Activated T-helper 2 cell treated with anti-CD3 and anti-CD28 coated beads, Interferon-gamma antibody, Interleukin-2, Interleukin-4, amounts not matched to agents 10 μg/mL and 5 μg/mL and 100 μg/mL, durations not matched to agents 14 hours and 24 hours and 36 hours (primary cell): ENCODE measurements at places on chromosomes 2 and 18.

GRCh38 chr2:120675460-120676130 is 60.1 kb upstream of the GLI2 start:
- peaks cover 7% of the 10 kb centered on the region for H3K27me3 ChIP-seq
- H3K36me3 ChIP-seq = no peaks in the 10 kb centered on the region
- DNase-seq = peak; percentile 18
- H3K4me1 ChIP-seq = no peaks in the 10 kb centered on the region
- H3K27ac ChIP-seq = no peak overlapping the region

DNA sequence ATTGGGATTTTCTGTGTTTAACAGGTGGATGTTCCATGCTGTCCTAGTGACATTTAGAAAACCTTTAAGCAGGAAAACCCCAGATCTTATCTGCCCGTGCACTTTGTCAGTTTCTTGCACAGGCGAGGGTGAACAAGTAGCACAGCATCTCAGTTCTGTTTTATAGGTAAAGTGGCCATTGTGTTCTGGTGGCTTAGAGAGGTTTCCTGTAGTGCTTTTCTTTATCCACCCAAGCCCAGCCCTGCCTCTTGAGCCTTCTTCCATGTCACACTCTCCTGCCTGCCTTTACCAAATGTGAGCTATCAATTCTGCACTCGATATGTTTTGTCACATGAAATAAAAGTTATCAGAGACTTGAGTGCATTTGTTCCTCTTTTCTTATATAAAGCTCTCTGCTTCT is 135.3 kb upstream of the NOSTRIN start:
- no peak overlapping the region for H3K27ac ChIP-seq
- H3K27me3 ChIP-seq = no peaks in the 10 kb centered on the region
- H3K4me3 ChIP-seq = no peak overlapping the region
- peaks cover 32% of the 10 kb centered on the region for H3K4me1 ChIP-seq
- peaks cover 3% of the 10 kb centered on the region for H3K36me3 ChIP-seq
- DNase-seq = no peak

- peaks cover 16% of the 10 kb centered on the region for H3K27me3 ChIP-seq
- no peak overlapping the region for H3K4me3 ChIP-seq
- DNase-seq = no peak
- H3K27ac ChIP-seq = no peak overlapping the region
- no peaks in the 10 kb centered on the region for H3K36me3 ChIP-seq
- no peaks in the 10 kb centered on the region for H3K4me1 ChIP-seq
Measured at GRCh38 chr18:26440644-26441043, 107.7 kb downstream of the KCTD1 start.

- no peak overlapping the region for H3K4me3 ChIP-seq
- H3K36me3 ChIP-seq = no peaks in the 10 kb centered on the region
- H3K27me3 ChIP-seq = no peaks in the 10 kb centered on the region
- H3K27ac ChIP-seq = no peak overlapping the region
- no peaks in the 10 kb centered on the region for H3K4me1 ChIP-seq
Measured at GRCh38 chr2:14720319-14720718, 87.8 kb downstream of the LRATD1 start.

DNA sequence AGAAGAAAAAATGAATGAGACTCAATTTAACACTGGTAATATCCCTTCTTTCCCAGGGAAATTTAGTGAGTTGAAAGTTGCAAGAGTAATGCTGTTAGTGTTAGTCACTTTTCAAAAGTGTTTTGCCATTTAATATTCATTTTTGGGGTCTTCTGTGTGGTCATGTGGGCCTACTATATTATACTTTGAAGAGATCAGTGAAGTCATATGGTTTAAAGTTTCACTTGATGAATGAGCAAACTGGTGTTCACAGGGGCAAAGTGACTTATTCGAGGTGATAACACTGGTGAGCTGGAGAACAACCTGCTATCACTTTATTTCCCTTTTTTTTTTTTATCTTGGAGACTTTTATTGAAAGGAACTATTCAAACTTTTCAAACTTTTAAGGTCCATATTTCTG is 196.0 kb downstream of the PLCL1 start:
- DNase-seq = no peak
- H3K36me3 ChIP-seq = no peaks in the 10 kb centered on the region
- peaks cover 57% of the 10 kb centered on the region for H3K4me1 ChIP-seq
- H3K27me3 ChIP-seq = no peaks in the 10 kb centered on the region

DNA sequence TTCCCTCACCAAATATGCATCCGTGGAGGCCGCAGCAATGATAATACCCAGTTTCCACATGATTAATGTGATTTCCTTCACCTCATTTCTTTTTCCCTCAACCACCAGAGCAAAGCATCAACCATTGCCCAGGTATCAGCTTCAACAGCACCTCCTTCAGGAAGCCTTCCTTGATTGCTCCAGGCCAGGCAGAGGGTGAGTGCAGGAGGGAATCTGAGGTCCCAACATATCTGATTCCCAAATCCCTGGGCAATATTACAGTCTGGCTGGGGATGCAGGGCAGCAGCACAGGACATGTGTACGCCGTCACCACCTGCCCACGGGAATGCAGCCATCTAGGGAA is 142.4 kb upstream of the MYCN start:
- H3K4me1 ChIP-seq = no peaks in the 10 kb centered on the region
- H3K4me3 ChIP-seq = no peak overlapping the region
- no peak for DNase-seq
- H3K27ac ChIP-seq = no peak overlapping the region
- H3K27me3 ChIP-seq = no peaks in the 10 kb centered on the region

DNA sequence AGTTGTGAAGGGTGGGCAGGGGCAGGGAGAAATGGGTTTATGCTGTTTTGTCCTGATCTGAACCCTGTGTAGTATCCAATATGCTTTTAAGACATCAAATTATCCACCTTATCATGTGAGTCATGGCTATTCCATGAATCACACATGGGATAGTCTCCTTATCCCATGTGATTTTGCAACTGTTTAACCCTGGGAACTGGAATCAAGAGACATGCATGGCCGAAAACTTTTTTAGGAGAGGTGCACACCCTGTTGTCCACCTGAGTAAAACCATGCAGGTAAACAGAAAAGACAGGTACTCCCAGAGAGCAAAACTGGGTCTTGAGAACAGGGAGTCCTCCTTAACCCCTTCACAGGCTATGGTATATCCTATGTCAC is 490.6 kb upstream of the HS6ST1 start:
- no peak for DNase-seq
- no peaks in the 10 kb centered on the region for H3K4me1 ChIP-seq
- no peak overlapping the region for H3K27ac ChIP-seq
- H3K4me3 ChIP-seq = no peak overlapping the region

- DNase-seq = no peak
- peaks cover 23% of the 10 kb centered on the region for H3K4me1 ChIP-seq
- peaks cover 69% of the 10 kb centered on the region for H3K27me3 ChIP-seq
Measured at GRCh38 chr2:218883491-218884490, 3.1 kb downstream of the WNT10A start.

DNA sequence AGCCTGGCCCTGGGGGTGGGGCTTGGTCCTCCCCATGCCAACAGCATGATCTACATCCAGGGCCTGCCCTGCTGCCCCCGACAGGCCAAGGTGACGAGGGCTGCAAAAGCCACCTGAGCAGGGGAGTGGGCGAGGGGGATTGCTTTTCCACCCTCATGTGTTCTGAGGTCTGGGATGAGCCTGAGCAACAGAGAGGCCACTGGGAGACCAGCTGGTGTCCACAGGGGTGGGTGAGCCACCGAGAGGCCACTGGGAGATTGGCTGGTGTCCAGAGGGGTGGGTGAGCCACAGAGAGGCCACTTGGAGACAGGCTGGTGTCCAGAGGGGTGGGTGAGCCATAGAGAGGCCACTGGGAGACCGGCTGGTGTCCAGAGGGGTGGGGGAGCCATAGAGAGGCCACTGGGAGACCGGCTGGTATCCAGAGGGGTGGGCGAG is 147.4 kb upstream of the GPC1 start:
- no peak overlapping the region for H3K4me3 ChIP-seq
- H3K36me3 ChIP-seq = no peaks in the 10 kb centered on the region
- peaks cover 6% of the 10 kb centered on the region for H3K27me3 ChIP-seq
- H3K27ac ChIP-seq = no peak overlapping the region
- DNase-seq = no peak

DNA sequence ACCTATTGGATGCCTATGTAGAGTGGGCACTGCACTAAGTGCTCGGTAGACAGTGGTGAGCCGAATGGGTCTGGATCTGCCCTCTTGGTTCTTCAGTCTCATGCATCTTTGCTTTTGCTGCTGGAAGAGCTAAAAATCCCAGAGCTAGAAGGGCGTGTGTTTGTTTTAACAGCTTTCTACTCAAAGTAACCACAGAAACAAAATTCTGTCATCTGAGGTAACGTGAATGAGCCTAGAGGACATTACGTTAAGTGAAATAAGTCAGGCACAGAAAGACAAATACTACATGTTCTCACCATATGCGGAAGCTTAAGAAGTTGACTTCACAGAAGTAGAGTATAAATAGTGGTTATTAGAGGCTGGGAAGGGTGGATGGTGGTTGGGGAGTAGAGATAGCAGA is 119.8 kb downstream of the PLB1 start:
- no peaks in the 10 kb centered on the region for H3K27me3 ChIP-seq
- DNase-seq = no peak
- peaks cover under 1% of the 10 kb centered on the region for H3K36me3 ChIP-seq
- H3K4me1 ChIP-seq = peaks cover 48% of the 10 kb centered on the region

DNA sequence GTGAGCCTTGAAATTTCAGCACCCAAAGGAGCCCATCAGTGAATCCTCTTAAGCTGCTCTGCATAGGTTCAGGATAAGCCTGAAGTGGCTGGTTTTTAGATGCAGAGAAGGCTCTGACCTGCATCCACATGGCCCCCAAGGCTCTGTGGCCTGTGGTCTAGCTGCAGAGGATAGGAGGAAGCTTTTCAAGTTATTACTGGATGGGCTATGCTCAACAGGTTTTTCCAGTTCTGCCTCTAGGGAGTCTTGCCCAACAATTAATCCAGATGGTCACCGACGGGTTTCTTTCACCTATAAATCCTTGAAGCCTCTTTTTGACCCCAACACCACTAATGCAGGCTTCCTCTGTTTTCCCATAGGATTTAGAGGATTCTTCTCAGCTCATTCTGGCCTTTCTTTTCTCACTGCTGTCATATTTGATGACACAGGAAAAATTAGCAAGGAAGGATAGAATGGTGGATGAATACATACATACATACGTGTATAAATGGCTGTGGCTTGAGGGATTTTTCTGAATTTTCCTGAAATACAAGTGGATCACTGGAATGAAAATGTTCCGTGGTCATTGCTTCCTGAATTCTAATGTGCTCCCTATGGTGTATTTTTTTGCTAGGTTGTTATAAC is 52.2 kb upstream of the BCL2L11 start:
- H3K36me3 ChIP-seq = no peaks in the 10 kb centered on the region
- H3K4me3 ChIP-seq = no peak overlapping the region
- H3K27ac ChIP-seq = no peak overlapping the region
- peaks cover 14% of the 10 kb centered on the region for H3K4me1 ChIP-seq
- H3K27me3 ChIP-seq = peaks cover 43% of the 10 kb centered on the region

DNA sequence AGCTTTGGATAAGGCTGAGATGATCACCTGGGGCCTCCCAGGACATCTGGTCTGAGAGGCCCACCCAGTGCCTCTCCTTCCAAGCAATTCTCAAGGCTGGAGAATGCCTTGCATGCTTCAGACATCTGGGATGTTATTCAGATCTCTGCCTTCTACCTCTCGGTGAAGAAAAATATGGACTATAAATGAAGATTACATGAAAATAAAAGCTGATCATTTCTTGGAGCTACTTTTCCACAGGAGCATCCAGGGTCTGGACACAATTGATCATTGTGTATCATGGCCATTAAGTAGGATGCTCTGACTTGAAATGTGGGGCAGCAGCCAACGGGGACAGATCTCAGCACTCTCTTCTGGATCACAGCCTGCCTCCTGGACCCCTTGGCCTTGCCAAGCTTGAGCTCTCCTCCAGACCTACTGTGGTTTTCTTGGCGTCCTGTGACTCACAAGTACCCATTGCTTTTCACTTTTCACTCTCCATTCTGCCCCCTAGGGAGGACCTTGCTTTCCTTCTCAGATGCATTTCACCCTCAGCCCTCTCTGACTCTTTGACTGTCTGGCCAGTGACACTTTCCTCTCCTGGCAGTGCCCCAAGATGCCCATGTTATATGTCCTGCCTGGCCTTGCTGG is 203.1 kb downstream of the INSIG2 start:
- no peak overlapping the region for H3K27ac ChIP-seq
- no peaks in the 10 kb centered on the region for H3K36me3 ChIP-seq
- H3K27me3 ChIP-seq = peaks cover 14% of the 10 kb centered on the region
- no peaks in the 10 kb centered on the region for H3K4me1 ChIP-seq
- no peak for DNase-seq

GRCh38 chr2:238818561-238818960 is 29.3 kb upstream of the TWIST2 start:
- no peak overlapping the region for H3K4me3 ChIP-seq
- H3K27ac ChIP-seq = no peak overlapping the region
- no peaks in the 10 kb centered on the region for H3K4me1 ChIP-seq
- no peaks in the 10 kb centered on the region for H3K27me3 ChIP-seq

GRCh38 chr18:67386032-67386431 is 130.5 kb downstream of the DSEL start:
- no peaks in the 10 kb centered on the region for H3K27me3 ChIP-seq
- no peaks in the 10 kb centered on the region for H3K4me1 ChIP-seq
- no peaks in the 10 kb centered on the region for H3K36me3 ChIP-seq
- DNase-seq = no peak
- H3K27ac ChIP-seq = no peak overlapping the region
- H3K4me3 ChIP-seq = no peak overlapping the region

DNA sequence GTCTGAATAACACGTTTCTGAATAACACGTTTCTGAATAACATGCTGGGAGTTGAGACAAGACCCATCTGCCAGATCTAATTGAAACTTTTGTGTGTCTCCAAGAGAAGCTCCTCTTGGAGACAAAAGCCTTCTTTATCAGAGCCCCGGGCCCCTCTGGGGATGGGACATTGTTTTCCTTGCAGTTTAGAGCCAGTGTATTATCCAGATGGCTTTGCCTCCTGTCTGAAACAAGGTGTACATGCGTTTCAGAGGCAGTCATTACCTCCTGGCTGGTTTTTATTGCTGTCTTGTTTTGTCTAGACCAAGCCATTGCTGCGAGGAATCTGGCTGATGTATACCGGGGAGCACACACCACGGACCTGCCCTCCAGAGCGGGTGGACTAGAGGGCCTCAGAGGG is 7.8 kb downstream of the FOSL2 start:
- H3K27ac ChIP-seq = peak overlapping the region; percentile 53
- peaks cover 54% of the 10 kb centered on the region for H3K4me1 ChIP-seq
- H3K27me3 ChIP-seq = no peaks in the 10 kb centered on the region
- no peak overlapping the region for H3K4me3 ChIP-seq
- no peak for DNase-seq

- H3K36me3 ChIP-seq = no peaks in the 10 kb centered on the region
- no peak for DNase-seq
- H3K4me3 ChIP-seq = no peak overlapping the region
- H3K27me3 ChIP-seq = no peaks in the 10 kb centered on the region
Measured at GRCh38 chr2:195037045-195037444, 620.0 kb upstream of the SLC39A10 start.

- peaks cover 3% of the 10 kb centered on the region for H3K36me3 ChIP-seq
- no peak for DNase-seq
- H3K4me1 ChIP-seq = peaks cover 9% of the 10 kb centered on the region
- no peak overlapping the region for H3K27ac ChIP-seq
Measured at GRCh38 chr2:176173567-176174381, 14.7 kb upstream of the HOXD1 start.

DNA sequence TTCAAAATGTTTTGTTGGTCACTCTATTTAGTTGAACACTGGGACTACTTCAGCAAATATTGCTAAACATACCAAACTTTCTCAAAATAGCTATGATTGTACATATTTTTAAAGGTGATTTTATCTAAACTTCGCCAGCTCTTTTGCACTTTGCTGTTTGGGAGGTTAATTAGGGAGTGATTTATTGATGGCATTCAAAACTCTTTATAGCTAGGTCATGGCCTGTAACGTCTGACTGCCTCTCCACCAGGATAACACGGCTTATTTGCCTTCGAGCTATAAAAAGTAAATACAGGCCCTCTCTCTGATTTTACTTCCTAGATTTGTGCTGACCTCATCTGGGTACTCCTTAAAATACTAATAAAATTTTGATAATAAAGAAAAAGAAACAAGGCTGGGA is 931.9 kb downstream of the DCDC2C start:
- no peaks in the 10 kb centered on the region for H3K36me3 ChIP-seq
- no peak overlapping the region for H3K4me3 ChIP-seq
- no peaks in the 10 kb centered on the region for H3K27me3 ChIP-seq
- no peaks in the 10 kb centered on the region for H3K4me1 ChIP-seq
